Renal pelvis (tissue), 12 donors: ENCODE measurements at places on chromosomes 1 and 21. TPM values are rescaled to one million over a fixed set of nuclear protein-coding genes. Genes with fewer than 3 reads are reported as not detected.

GRCh38 chr1:84339503-84339902 lies 38.0 kb downstream of the SAMD13 start:
- DNase-seq = no peak

DNA sequence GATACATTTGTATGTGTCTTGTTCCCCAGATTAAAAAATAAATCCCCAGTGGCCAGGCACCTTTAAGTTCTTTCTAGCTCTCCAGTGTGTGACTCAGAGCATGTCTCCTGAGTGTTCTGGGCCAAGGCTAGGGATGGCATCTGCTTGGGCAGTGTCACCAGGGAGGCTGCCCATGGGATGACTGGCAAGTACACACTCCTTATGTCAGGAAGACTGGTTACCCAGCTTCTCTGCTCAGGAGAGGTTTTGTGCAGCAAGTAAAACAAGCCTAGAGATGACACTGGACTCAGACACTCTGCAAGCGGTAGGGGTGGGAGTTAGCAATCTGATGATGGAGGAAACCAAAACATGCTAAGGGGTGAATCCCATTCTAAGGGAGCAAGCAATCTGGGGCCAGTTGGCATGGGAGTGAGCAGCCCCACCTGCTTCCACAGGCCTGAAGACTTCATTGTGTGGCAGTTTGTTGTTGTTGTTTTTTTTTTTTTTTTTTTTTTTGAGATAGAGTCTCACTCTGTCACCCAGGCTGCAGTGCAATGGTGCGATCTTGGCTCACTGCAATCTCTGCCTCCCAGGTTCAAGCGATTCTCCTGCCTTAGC lies 137.1 kb downstream of the EDEM3 start:
- no peak for DNase-seq

GRCh38 chr1:38223391-38223790 lies 176.8 kb upstream of the POU3F1 start:
- no peak for DNase-seq

GRCh38 chr1:184660462-184661191 lies 94.0 kb downstream of the EDEM3 start:
- DNase-seq = no peak

- no peak for DNase-seq
These were observed 34.6 kb upstream of the ADAMTS5 start for GRCh38 chr21:27001526-27001925.

DNA sequence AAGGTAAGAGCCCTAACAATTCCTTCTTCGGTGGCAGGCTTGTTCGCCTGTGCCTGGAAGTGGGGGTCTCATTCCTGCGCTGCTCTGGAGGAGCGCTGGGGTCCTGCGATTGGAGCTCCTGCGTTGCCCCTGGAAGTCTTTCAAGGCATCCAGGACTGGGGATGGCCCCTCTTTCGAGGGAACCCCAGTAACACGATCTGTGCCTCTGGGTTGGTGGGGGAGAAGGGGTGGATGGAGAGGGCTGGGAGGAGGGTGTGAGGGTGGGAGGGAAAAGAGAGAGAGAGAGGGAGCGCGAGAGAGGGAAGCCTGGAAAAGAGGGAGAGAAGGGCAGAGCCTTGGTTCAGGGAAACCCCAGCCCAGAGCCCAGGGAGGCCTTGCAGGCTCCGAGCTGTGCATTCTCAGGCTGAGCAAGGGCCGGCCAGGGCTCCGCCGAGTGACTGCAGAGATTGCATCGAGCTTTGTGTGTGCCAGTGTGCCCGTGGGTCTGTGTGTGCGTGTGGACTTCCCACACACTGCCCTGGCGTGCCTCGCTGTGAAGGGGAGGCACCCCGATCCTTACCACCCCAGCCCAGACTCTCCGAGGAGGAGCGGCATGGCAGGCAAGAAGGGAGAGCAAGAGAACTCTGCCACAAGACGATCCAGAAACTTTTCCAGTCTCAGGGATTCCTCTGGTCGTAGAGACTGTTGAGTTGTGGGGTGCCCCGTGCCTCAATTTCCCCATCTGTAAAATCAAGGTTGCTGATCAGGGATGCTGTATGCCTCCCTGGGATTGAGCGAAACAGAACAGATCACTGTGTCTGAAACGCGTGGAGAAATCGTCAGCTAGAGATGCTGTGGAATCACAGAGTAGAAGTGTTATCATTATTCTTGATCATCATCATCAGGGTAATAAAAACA lies 619 bp downstream of the BCL9 start:
- DNase-seq = no peak

- DNase-seq = no peak
These were observed 814 bp downstream of the A3GALT2 start for GRCh38 chr1:33319949-33320618.

DNA sequence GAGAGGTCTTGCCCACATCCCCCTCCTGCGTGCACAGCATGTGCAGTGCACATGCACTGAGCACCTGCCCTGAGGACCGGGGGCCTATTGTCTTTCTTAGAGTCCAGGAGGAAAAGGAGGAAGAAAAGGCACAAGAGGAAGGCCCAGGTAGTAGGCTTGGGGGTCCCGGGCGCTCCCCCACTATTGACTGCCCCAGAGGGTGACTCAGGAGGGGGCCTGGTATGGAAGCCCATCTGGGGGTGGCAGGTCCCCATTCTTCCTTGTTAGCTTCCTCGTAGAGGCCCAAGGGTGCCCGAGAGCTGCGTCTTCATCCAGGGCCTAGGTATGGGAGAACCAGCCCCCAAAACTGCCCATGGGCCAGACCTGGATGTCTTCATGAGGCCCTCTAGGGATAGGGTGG lies 4.1 kb upstream of the SMYD3 start:
- no peak for DNase-seq

GRCh38 chr1:239056940-239057339 lies 329.4 kb upstream of the CHRM3 start:
- no peak for DNase-seq

GRCh38 chr1:206905295-206906164 lies 8.3 kb downstream of the IL24 start:
- no peak for DNase-seq

DNA sequence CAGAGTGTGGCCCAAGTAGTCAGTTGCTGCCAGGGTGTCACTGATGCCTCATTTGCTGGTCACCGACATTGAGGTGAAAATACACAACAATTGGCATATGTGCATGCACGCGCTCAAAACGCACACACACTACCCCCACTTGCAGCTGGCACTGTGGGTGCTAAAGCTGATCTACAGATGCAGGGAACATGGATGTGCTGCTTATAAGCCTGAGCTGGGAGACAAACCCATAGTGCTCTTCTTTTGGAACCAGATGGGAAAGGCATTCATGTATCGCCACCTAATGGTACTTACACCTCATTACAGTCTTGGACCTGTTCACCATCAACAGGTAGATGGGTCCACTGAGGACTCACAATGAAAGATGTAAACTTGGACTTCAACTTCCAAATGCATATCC lies 70.3 kb upstream of the CAMK1G start:
- no peak for DNase-seq

DNA sequence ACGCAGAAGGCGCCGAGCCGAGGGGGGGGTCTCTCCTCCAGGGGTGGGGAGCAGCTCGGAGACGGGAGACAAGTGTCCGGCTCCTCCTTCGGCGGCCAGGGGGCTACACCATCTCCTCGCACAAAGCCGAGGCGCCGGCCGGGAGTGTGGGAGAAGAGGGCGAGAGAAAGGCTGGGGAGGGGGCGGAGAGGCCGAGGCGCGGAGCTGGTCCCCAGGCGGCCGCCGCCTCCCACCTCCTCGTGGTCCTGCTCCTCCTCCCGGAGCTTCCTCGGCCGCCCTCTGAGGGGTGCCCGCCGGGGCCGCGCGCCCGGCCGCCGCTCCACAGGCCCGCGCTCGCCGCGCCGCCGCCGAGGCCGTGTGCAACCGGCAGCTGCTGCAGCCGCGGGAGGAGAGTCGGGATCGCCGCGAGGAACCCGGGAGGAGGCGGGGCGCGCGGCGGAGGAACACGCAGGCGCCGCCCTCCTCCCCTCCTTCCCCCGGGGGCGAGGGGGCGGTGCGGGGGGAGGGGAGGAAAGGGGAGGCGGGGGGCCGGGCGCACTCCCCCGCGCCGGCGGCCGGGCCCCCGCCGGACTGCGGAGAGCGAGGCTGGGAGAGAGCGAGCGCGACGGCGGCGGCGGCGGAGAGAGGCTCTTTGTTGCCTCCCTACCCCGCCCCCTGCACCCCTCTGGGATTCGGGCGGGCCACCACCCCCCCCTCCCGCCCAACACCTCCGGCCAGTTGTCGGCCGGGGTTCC lies at the start of gene ENAH:
Gene ENAH (minus strand): TSS at position 395 of the 734 bp plus-strand sequence. CDS start 433 bp downstream, outside the sequence.
- DNase-seq = peak; percentile 84

PAQR6 gene
- 7.1 TPM for polyA plus RNA-seq

DCST2 gene
- polyA plus RNA-seq = 1.9 TPM

PADI2 gene
- polyA plus RNA-seq = 2.3 TPM

PTAFR gene
- polyA plus RNA-seq = 2.2 TPM
